Psoas muscle (tissue), 8 donors: ENCODE measurements at places on chromosomes 2 and 18. TPM values are rescaled to one million over a fixed set of nuclear protein-coding genes. Genes with fewer than 3 reads are reported as not detected.

The CROCC2 gene
- not detected for total RNA-seq

GRCh38 chr2:53903011-53903410 is 43.2 kb upstream of the GPR75 start:
- no peak overlapping the region for H3K27ac ChIP-seq
- H3K27me3 ChIP-seq, result no peaks in the 10 kb centered on the region
- H3K4me1 ChIP-seq, result no peaks in the 10 kb centered on the region
- no peak overlapping the region for H3K4me3 ChIP-seq

The FRZB gene
- total RNA-seq, result 19.8 TPM

GRCh38 chr2:96423291-96423690 is 81.9 kb downstream of the NEURL3 start:
- no peaks in the 10 kb centered on the region for H3K36me3 ChIP-seq
- H3K27me3 ChIP-seq, result no peaks in the 10 kb centered on the region

DNA sequence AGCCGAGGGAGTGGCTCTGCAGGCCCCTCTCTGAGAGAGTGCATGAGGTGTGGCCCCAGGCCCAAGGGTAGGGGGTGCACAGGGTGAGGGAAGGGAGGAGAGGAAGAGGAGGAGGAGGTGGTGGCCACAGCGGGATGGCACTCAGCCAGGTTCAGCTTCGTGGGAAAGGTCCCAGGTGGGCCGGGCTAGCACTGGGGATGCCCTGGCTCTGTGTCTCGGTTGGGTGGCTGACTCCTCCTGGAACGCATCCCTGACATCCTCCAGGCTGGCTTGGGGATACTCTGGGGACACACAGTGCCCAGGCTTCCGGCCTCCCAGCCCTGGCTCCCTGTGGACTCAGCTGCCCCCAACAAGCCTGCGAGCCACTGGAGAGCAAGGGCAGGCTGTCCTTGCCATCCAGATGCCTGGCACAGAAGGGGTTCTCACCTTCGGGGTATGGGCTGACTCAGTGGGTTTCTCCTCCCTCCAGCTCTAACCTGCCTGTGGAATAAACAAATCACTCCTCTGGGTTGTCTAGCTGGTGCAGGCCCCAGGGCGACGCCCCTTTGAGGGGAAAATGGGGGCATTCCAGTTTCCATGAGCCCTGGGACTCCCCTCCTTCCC is 582 bp upstream of the ZAP70 start:
- H3K4me3 ChIP-seq, result no peak overlapping the region
- no peaks in the 10 kb centered on the region for H3K36me3 ChIP-seq
- no peaks in the 10 kb centered on the region for H3K27me3 ChIP-seq
- no peak overlapping the region for H3K27ac ChIP-seq

DNA sequence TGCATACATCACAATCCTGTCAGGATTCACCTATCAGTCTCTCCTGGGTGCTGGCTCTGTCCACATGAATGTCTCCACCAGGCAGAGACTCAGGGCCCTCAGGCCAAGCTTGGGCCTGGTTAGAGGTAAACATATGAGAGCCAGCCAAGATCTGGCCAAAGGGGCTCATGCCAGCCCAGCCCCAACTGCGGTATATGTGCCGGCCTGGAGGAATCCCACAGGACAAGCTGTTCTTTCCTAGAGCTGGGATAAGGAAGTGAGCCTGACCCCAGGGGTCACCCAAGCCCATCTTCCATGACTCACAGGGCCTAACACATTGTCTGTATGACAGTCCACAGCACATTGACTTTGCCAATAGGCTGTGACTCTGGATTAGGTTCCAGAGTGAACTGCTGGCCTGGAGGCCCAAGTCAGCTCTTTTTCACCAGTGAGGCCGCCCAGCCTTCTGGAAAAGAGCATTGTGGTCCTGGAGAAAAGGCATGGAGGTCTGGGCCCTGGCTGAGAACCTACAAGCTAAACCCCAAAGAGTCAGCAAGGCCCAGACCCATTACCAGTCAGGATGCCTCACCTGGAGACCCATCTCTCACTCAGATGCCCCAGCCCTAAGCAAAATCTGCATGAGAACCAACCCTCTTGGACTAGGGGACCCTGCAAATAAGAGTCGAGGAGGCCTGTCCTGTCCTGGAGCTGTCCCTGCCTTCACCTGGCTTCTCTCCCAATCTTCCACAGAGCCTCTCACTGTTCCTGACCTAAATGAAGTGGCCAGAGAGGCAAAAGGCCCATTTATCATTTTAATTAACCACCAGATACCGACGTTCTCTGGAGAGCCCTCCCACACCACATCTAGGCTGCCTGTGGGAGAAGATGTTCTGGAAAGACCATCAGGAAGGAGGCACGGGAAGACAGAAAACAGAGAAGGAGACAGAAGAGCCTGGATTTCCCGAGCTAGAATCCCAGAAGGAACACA is 120.9 kb upstream of the PKDCC start:
- peaks cover 73% of the 10 kb centered on the region for H3K4me1 ChIP-seq
- H3K27me3 ChIP-seq, result no peaks in the 10 kb centered on the region
- no peak overlapping the region for H3K4me3 ChIP-seq
- DNase-seq, result peak; percentile 63
- H3K27ac ChIP-seq, result peak overlapping the region; percentile 85

GRCh38 chr2:124309563-124310138 is 284.6 kb downstream of the CNTNAP5 start:
- no peaks in the 10 kb centered on the region for H3K4me1 ChIP-seq
- H3K27ac ChIP-seq, result no peak overlapping the region
- no peak overlapping the region for H3K4me3 ChIP-seq
- no peaks in the 10 kb centered on the region for H3K27me3 ChIP-seq

DNA sequence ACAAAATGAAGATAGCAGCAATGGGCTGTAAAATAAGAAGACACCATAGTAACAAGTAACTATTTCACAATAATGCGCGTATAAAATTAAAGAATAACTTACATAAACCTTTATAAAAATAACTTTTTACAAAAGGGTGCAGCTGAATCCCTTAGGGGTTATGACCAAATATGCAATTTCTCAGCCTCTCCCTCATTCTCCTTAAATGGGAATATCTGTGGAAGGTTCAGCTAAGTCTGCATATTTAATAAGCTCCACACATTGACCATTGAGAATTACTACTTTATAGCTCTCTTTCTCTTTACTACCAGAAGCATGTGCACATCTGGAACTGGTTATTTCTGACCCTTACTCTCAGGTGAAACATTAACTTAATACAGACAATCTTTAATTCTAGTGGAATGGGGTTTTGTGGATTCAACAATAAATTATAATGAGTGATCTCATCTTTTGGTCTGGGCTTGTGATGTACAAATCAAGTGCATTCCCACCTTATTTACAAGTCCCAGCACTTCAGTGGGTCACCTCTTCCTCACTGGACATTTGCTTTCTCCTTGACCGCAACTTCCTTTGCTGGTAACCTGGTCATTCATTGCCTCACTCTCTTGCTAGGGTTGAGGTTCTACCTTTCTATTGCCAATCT is 15.7 kb downstream of the ARHGAP15 start:
- DNase-seq, result no peak
- H3K36me3 ChIP-seq, result no peaks in the 10 kb centered on the region
- no peak overlapping the region for H3K4me3 ChIP-seq

The DSG2 gene
- total RNA-seq, result 1.8 TPM

DNA sequence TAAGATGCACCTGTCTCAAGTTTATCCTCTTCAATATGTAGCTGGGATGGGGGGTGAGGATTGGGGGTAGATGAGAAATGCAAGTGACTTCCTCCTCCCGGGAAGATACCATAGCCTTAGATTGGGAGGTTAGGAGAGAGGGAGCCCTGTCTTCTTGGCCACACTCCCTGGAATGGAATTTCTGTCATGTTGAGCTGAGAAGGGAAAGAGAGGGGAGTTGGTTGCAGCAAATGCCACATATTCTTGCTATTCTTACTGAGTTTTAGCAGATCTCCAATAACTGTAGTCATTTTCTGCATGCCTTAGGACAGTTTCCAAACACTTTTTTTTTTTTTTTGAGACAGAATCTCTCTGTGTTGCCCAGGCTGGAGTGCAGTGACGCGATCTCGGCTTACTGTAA is 35.9 kb downstream of the TAF4B start:
- no peak for DNase-seq
- H3K4me1 ChIP-seq, result no peaks in the 10 kb centered on the region
- no peaks in the 10 kb centered on the region for H3K36me3 ChIP-seq
- H3K27me3 ChIP-seq, result no peaks in the 10 kb centered on the region
- H3K27ac ChIP-seq, result no peak overlapping the region

DNA sequence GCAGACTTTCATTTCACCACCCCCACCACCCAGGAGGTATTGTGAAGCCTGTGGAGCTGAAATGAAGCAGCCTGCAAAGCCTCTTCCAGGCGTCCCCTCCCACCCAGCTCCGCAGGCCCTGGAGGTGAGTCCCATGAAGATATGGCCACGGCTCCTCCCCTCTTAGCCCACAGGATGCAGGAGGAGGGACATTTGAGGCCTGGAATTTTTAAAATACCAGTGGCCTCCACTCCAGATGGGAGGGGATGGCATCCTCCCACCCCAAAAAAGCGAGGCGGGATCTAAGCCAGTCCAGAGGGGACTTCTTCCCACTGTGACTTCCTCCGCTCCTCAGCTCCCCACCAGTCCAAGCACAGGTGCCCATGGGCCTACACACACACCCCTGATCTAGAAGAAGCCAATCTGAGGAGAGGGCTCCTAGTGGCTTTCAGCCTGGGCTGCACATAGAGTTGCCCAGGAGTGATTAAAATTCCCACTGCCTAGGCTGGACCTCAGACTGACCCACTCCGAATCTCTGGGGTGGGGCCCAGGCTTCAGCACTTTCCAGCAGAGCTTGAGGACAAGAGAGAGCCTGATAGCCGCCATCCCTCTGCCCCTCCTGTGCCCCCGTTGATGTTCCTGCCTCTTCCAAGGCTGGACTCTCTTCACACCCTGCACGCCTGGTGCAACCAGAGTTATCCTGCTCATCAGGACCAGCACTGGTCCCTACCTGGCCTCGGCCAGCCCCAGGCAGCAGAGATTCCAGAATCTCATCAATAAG is 206.9 kb downstream of the TNS1 start:
- peaks cover 37% of the 10 kb centered on the region for H3K4me1 ChIP-seq
- no peaks in the 10 kb centered on the region for H3K27me3 ChIP-seq
- no peak overlapping the region for H3K4me3 ChIP-seq
- H3K36me3 ChIP-seq, result peaks cover 3% of the 10 kb centered on the region

The PMAIP1 gene
- total RNA-seq, result 0.59 TPM

The MSTN gene
- total RNA-seq, result 6.6 TPM

The LRATD1 gene
- total RNA-seq, result 0.82 TPM

The PROKR1 gene
- not detected for total RNA-seq

DNA sequence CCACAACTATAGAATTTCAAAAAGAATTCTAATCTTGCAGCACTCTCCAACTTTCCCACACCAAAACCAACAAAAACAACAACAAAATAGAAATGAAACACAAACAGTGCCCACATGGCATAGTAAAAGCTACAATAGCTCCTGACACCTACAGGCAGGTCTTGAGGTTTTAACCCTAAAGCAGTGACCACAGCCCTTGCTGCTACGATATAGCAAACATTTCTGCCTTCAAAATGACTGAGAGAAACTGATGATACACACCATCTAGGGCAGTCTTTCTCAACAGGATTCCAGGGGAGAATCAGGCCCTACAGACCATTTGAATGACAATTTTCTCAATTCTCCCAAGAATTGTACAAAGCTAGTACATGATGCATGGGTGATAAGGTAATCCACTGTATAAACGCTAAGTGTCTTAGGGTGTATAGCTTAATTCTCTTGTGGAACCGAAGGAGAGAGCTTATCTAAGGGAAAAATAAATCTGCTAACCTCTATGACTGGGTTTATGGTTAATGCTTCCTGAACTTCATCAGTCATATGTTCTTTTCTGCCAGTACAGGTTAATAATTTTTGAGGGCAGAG is 46.5 kb downstream of the TRAK2 start:
- H3K4me1 ChIP-seq, result peaks cover 64% of the 10 kb centered on the region
- no peak overlapping the region for H3K4me3 ChIP-seq
- no peaks in the 10 kb centered on the region for H3K36me3 ChIP-seq

GRCh38 chr2:149597050-149597667 is 9.6 kb upstream of the MMADHC start:
- no peak overlapping the region for H3K4me3 ChIP-seq
- no peaks in the 10 kb centered on the region for H3K4me1 ChIP-seq
- H3K27me3 ChIP-seq, result no peaks in the 10 kb centered on the region
- no peak for DNase-seq
- H3K27ac ChIP-seq, result no peak overlapping the region

GRCh38 chr18:62348474-62348873 is 23.4 kb downstream of the TNFRSF11A start:
- no peaks in the 10 kb centered on the region for H3K4me1 ChIP-seq
- no peak for DNase-seq
- H3K4me3 ChIP-seq, result no peak overlapping the region
- H3K27me3 ChIP-seq, result no peaks in the 10 kb centered on the region
- H3K36me3 ChIP-seq, result no peaks in the 10 kb centered on the region
- H3K27ac ChIP-seq, result no peak overlapping the region

The SLC5A7 gene
- total RNA-seq, result 0.09 TPM

DNA sequence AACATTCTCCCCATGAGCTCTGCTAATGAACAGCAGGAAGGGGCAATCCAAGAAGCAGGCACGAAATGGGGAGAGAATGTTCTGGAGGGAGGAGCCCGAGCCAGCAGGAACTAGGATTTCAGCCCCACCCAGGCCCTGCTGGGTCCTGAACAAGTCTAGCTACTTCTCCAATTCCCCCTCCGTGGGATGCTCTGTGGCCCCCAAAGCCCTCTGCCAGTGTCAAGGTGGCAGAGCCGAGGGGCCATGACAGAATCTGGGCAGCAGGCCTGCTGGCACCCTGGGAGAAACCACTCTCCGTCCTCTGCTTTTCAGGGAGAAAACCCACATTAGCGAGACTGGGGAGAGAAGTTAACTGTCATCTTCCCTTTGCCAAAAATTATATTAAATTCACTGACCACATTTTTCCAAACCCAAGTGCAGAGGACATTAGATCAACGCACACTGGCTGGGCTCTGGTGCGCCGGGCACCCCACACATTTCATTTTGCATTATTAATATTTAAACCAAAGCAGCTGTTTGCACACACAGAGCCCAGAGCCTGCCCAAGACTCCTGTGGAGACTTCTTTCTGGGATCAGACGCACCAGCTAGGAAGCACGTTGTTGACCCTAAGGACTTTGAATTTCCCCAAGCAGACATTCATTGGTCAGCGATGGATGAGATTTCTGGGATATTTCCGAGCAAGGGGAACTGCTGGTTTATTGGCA is 80.2 kb upstream of the PKDCC start:
- no peak overlapping the region for H3K4me3 ChIP-seq
- peaks cover 28% of the 10 kb centered on the region for H3K4me1 ChIP-seq
- DNase-seq, result peak; percentile 42
- peak overlapping the region; percentile 64 for H3K27ac ChIP-seq

DNA sequence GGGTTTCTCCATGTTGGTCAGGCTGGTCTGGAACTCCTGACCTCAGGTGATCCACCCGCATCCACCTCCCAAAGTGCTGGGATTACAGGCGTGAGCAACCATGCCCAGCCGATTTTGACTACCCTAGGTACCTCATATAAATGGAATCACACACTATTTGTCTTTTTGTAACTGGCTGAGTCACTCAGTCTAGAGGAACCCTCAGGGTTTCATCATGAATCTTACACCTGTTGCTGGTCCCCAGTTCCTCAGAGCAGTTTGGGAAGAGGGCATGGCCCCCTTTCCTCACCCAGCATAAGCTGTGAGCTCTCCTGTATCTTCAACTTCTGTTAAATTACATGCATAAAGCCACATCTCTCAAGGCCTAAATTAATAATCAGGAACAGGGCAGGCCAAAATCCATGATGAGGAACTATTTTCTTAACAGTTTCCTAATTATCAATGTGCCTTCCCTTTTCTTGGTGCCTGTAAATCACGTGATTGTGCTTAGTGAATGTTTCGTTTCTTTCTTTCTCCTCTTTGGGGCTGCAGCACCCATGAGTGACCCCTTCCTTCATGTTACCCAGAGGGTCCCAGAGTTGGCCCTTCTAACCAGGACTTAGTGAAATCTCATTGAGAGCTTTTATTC is 20.9 kb downstream of the DYSF start:
- DNase-seq, result no peak
- H3K27me3 ChIP-seq, result no peaks in the 10 kb centered on the region
- peak overlapping the region; percentile 90 for H3K27ac ChIP-seq
- peaks cover 70% of the 10 kb centered on the region for H3K4me1 ChIP-seq
- peaks cover 10% of the 10 kb centered on the region for H3K36me3 ChIP-seq

The ESPNL gene
- 0.32 TPM for total RNA-seq
